ENCODE measurements at places on chromosomes 2 and 18.

- DNase-seq, result no peak
These were observed 55.9 kb upstream of the KIF5C start for GRCh38 chr2:148819019-148819585.

GRCh38 chr2:190535586-190535985 is 1.1 kb upstream of the NEMP2 start:
- no peak for DNase-seq

- no peak for DNase-seq
These were observed 111.6 kb downstream of the FAM210A start for GRCh38 chr18:13614641-13615288.

- no peak for DNase-seq
These were observed 880.2 kb downstream of the TSN start for GRCh38 chr2:122635686-122636085.

GRCh38 chr2:70785137-70785911 is 5.1 kb downstream of the FIGLA start:
- no peak for DNase-seq

- no peak for DNase-seq
These were observed 32.0 kb downstream of the PKDCC start for GRCh38 chr2:42079737-42080287.

DNA sequence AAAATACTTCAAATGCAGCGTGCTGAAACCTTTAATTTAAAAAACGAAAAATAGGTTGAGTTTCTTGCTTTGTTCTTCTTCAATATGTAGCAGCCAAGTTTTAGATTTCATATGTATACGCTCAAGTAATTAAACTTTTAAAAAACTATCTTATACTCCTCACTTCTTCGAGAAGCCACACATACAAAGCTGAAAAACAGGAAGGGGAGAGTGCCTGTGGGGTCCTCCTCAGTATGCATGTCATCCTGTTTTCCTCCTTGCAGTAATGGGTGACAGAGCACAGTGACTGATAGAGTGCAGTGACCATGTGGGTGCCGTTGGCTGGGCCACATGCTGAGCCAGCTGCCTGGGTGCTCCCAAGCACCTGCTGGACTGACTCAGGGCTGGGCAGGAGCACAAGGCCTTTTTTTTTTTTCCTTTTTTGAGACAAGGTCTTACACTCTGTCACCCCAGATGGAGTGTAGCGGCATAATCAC is 33.3 kb downstream of the UXS1 start:
- DNase-seq, result no peak

GRCh38 chr2:38856165-38856564 is 19.6 kb downstream of the DHX57 start:
- peak; percentile 33 for DNase-seq

DNA sequence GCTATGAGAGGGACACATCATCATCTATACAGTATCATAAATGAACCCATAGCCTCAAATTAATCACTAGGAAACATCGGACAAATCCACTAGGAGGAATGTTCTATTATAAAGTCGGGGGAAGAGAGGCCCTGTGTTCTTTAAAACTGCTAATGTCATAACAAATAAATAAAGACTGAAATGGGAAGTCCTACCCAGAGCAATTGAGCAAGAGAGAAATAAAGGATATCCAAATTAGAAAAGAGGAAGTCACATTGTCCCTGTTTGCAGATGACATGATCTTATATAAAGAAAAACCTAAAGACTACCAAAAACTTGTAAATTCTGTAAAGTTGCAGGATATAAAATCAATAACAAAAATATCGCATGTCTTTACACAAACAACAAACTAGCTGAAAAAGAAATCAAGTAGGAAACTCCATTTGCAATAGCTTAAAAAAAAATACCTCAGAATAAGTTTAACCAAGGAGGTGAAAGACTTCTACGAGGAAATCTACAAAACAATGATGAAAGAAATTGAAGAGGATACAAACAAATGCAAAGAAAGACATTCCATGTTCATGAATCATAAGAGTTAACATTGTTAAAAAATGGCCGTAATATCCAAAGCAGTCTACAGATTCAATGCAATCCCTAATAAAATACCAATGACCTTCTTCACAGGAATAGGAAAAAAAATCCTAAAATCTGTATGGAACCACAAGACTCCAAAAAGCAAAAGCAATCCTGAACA is 30.6 kb downstream of the RTN4 start:
- no peak for DNase-seq

- peak; percentile 20 for DNase-seq
These were observed 5.5 kb downstream of the NHEJ1 start for GRCh38 chr2:219155054-219155644.

DNA sequence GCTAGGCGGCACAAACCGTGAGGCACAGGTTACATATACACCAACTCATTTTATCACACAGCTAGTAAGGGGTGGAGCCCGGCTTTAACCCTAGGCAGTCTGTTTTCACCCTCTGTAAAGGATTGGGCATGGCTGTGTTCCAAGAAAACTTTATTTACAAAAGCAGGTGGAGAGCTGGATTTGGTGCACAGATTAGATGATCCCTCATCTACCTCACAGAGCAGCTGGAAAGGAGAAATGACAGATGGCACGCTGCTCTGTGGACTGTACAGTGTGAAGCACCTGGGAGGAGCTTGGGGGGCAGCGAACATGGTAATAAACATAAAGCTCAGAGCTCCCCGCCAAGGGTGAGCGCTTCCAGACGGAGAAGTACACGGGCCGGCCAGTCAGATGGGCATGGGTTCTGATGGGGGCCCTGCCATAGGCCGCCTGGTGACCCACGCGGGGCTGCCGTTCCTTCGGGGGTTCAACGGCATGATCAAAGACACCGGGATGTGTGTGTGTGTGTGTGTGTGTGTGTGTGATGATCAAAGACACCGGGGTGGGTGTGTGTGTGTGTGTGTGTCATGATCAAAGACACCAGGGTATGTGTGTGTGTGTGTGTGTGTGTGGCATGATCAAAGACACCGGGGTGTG is 862 bp upstream of the TMEM177 start:
- no peak for DNase-seq

DNA sequence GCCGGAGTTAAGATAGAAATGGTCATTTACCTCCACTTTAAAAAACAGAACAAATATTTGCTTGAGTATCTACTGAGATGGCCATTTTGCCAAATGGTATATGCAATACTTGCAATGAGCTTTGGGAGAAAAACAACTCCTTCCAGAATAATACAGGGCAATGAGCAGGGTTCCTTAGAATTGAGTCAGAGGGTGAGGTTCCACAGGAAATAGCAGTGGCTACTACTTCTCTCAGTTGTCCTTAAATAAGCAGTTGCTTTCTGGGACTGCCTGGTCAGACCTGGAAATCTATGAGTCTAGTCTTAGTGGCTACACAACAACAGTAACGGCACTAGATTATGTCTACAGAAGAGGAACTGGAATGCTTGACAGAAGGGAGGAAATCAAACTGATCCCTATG is 80.9 kb upstream of the CCDC85A start:
- no peak for DNase-seq

GRCh38 chr18:75304678-75305557 is 94.3 kb downstream of the TSHZ1 start:
- no peak for DNase-seq

DNA sequence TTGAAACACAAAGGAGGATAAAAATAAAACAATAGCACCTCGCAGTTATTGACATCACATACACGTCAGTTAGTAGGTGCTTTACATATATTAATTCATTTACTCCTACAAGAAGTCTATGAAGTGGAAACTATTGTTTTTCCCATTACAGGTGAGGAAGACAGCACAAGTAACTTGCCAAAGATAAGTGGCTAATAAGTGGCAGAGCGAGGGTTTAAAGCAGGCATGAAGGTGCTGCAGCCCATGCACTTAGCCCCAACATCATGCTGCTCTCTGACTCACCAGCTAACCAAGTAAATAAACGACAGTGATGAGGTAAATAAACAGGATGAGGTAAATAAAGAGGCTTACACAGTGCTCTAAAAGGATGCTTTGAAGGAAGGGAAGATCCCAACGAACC is 498.6 kb upstream of the ZEB2 start:
- DNase-seq, result no peak

GRCh38 chr2:137508739-137509384 is 455.4 kb upstream of the HNMT start:
- DNase-seq, result no peak

GRCh38 chr2:9984217-9984739 is 32.8 kb downstream of the GRHL1 start:
- no peak for DNase-seq

GRCh38 chr2:148675708-148676107 is 31.2 kb downstream of the EPC2 start:
- DNase-seq, result no peak

DNA sequence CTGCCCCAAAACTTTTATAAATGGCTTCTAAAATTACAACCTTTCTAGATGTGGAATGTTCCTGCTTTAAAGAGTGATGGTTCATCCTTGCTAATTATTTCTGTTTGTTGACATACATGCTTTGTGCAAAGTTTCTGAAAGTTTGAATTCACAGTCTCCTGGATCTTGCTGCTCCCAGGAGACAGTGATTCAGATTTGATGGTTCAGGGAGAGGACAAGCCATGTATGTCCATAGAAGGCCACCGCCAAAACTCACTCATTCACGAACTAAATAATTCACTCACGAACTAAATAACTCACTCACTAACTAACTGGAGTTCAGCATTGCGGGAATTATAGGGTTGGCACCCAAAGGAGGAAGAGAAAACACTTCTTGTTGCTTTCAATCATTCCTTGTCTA is 416.5 kb upstream of the ZEB2 start:
- no peak for DNase-seq

- no peak for DNase-seq
These were observed 39.0 kb downstream of the TBC1D8 start for GRCh38 chr2:101111917-101112771.

- no peak for DNase-seq
These were observed 24.3 kb downstream of the CDK15 start for GRCh38 chr2:201830666-201831065.

- DNase-seq, result no peak
These were observed 124.8 kb downstream of the DYM start for GRCh38 chr18:49335677-49336076.

DNA sequence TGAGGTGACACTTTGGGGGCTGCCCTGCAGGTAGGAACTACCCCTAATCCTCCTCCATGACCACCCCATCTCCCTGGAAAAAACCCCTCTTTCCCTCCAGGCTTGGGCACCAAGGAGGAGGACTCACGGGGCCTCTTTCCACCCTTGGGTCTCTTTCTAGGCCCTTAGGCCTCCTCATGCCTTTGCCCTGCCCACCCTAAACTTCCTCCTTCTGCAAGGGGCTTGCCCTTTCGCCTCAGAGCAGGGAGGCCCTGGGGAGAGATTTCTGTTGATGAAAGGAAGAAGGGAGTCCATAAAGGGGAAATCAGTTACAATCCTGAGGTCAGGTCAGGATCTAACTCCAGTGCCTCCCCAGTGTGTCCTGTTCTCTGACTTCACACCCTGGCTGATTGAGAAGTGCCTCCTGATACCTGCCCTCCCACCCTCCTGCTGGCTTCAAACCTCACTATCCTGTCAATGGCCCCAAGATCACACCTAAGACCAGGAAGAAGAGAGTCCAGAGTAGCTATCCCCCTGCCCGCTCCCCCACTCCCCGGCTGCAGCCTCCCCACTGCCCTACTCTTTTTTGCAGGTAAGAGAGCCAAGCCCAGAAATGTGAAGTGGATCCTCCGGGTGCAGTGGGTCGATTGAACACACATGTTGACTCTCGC is 16.7 kb upstream of the TNS1 start:
- no peak for DNase-seq

DNA sequence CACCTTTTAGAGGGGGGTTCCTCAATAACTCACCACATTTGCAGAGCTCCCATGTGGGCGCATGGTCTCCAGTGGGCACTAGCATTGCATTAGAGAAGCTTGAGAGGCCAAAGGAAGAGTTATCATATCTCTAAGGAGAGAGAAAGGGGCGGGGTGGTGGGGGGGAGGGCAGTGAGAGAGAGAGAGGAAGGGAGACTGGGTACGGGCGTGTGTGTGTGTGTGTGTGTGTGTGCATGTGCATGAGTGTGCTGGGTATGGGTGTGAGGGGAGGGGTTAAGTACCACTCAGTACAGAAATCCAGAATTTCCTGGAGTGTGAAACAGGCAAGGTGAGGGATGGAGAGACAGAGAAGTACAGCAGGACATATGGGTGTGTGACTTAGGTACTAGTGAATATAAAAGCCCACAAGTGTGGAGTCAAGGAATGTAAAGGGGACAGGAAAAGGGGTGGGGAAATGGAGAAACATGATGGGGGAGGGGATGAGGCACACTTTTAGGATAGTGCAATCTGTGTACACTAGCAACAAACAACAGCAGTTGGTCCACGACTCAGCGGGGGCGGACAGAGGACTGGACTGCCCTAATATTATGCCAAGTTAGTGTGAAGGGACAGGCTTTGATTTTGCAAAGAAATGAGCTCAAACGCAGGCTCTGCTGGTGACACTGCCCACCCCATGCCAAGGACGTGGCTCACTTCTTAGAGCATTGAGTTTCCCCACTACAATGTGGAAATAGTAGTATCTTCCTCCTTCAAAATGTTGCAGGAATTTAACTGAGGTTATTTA is 91.3 kb downstream of the SPRED2 start:
- DNase-seq, result no peak

GRCh38 chr2:234852941-234853340 is 98.9 kb upstream of the SH3BP4 start:
- DNase-seq, result no peak

GRCh38 chr2:108194409-108195132 is 45.2 kb upstream of the SULT1C3 start:
- DNase-seq, result no peak

DNA sequence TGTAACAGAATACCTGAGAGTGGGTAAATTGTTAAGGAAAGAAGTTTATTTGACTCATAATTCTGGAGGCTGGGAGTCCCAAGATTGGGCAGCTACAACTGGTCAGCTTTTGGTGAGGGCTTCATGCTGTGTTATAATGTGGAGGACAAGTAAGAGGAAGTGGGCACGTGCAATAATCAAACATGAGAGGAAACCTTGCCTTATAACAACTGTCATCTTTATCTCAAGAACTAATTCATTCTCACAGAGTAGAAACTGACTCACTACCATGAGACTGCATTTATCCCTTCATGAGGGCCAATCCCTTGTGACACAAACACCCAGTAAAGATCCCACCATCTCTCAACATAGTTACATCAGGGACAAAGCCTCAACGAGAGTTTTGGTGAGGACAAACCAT is 318.1 kb upstream of the NT5C1B start:
- no peak for DNase-seq

Measured in AG09309 (cell line).